ENCODE measurements at places on chromosomes 3 and 15. TPM values are rescaled to one million over a fixed set of nuclear protein-coding genes. Genes with fewer than 3 reads are reported as not detected.

Gene DUOX2
- total RNA-seq = not detected

GRCh38 chr3:16978234-16978920, 93.6 kb downstream of the PLCL2 start:
- DNase-seq = no peak

GRCh38 chr3:144104679-144105078, 133.1 kb downstream of the DIPK2A start:
- DNase-seq = no peak

- no peak for DNase-seq
Measured at GRCh38 chr3:72009851-72010443, 225.0 kb upstream of the PROK2 start.

DNA sequence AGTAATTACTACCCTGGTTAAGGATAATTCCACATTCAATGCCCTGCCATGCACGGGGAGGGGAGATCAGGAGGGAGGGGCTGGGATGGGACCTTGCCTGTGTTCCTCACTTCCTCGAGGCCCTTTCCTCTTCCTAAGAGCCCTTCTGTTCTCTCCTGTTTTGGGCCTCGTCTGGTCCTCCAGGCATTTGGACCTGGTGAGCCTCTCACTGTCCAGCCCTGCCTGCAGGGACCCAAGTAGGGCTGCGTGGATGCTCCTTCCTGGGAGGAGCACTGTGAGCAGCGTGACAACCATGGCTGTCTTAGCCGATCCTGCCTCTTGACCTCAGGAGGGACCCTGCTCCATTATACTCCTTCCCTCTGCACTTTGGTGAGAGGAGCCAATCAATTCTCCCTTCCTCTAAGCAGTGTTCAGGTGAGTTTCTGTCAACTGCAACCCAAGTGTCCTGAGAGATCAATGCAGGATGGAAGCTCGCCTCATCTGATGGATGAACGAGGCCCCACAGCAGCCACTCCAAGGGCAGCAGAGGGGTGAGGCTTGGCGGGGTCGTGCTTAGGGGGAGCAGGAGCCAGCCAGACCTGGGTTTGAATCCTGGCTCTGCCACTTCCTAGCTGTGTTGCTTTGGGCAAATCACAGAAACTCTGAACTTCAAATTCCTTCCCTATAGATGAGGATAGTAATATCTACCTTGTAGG, 92.5 kb downstream of the IQSEC1 start:
- no peak for DNase-seq

GRCh38 chr3:162738784-162739183, 1242.2 kb downstream of the OTOL1 start:
- DNase-seq = no peak

GRCh38 chr3:39405687-39406367, 693 bp upstream of the RPSA start:
- DNase-seq = no peak

- DNase-seq = no peak
Measured at GRCh38 chr15:31503758-31504461, 177.3 kb downstream of the KLF13 start.

- no peak for DNase-seq
Measured at GRCh38 chr15:86268558-86268957, 188.9 kb downstream of the AGBL1 start.

Gene PATL2
- total RNA-seq = not detected

Gene ANKUB1
- total RNA-seq = not detected

Gene LDHAL6B
- total RNA-seq = not detected

DNA sequence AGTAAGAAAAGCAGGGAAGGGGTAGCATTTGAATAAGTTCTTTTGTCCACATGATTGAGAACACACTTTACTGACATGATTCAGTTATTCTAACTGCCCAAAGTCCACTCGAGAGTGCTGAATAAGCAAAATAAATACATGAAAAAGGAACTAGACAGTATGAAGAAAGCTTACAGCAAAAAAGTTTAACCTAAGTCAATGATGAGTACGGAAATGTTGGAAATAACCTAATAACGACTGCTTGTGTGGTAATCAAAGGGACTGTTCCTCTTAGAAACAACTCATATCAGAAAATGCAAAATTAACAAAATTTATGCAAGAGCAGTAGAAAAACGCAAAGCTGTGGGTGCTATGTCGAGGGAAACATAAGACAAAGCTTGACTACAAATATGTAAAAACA, 36.6 kb downstream of the DMXL2 start:
- DNase-seq = no peak

Gene CHRFAM7A
- total RNA-seq = not detected

GRCh38 chr3:42655980-42656679, 2.6 kb downstream of the ZBTB47 start:
- no peak for DNase-seq

- no peak for DNase-seq
Measured at GRCh38 chr3:12705374-12705926, 41.5 kb upstream of the RAF1 start.

DNA sequence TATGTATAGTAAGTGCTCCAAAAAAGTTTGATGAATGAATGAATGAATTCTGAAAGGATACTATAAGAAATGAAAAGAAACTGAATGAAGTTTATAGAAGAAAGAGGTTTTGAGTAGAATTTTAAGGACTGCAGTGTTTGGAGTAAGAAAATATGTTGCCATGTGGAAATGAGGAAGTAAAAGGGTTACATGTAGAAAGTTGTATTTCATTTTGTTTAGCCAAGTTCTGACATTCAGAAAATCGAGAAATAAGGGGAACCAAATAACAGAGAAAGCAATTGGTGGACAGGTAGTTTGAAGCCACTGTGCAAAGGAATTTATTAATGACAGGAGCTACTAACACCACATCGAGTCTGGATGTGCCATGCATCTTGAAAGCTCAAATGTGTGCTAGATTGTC, 200.7 kb downstream of the SATB1 start:
- no peak for DNase-seq

DNA sequence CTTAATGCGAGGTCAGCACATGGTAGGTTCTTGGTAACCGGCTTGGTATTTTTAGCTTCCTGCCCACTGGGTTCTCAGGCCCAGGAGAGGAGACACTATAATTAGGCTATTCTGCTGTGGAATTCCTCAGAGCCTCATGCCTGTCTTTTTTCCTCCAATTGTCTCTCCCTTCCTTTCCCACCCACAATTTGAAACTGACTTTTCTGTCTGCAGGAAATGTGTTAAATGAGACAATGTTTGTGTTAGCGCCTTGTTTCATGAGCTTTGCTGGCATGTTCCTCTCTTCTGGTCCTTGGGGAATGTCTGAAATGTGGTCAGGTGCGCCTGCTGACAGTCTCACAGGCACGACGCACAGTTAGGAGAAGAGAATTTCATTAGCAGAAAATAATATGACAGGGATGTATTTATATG, 223.6 kb upstream of the CTNNB1 start:
- no peak for DNase-seq

Gene RGMA
- total RNA-seq = 0.40 TPM

DNA sequence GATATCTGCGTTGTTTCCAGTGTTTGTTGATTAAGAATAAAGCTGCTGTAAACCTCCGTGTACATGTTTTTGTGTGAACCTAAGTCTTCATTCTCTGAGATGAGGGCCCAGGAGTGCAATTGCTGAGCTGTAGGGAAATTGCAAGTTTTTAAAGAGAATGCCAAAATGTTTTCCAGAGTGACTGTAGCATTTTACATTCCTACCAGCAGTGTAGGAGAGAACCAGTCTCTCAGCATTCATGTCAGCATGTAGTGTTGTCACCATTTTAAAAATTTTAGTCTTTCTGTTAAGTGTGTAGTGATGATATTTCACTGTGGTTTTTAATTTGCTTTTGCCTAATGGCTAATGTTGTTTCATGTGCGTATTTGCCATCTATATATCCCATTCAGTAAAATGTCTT, 3.4 kb upstream of the MGLL start:
- no peak for DNase-seq

DNA sequence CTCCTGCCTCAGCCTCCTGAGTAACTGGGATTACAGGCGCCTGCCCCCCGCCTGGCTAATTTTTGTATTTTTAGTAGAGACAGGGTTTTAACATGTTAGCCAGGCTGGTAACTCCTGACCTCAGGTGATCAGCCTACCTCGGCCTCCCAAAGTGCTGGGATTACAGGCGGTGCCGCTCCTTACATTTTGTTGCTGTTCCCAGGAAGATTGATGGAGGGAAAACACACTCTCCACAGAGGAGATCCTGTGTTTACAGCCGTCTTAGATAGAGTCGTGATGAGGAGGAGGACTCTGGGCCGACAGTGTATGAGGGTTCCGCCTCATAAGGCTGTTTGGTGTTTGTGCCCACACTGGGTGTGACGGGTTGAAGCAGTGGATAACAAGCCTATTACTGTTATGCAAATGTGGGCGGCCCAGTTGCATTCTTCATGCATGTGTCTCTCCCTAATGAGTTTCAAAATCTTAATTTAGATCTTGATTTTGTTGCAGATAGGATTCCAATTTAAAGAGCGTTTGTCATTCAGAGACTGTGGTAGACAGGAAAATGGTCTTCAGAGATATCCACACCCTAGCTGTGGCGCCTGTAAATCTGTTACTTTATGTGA, 60.0 kb downstream of the APBA2 start:
- no peak for DNase-seq

DNA sequence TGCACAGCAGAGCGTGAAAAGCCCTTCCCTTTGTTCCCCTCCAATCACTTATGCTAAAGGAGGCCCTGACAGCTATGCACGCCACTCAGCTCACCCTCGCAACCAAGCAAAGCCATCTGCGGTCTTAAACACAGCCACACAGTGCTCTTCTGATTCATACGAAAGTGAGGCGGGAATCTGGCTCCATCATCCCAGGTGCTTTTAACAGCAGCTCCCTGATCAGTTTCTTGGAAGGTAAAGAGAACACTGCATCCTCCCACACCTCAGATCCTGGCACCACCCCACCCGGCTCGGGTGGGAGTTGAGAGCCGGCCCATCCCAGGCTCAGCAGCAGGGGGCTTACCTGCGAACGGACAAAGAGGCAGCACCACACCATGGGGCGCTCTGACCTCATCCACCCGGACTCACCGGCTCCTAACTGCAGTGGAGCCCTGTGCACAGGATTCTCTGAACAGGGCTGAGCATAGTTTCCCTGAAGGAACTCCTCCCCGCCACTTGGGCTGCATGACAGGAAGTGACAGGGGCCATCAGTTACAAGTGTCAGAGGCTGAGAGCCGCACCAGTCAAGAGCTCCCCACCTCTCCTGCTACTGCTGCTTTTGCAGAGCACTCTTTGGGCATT, 114.3 kb upstream of the ARHGEF3 start:
- DNase-seq = no peak

Gene BFSP2
- not detected for total RNA-seq

- DNase-seq = no peak
Measured at GRCh38 chr15:87881026-87881425, 375.5 kb downstream of the NTRK3 start.

- no peak for DNase-seq
Measured at GRCh38 chr3:58059349-58060321, 51.4 kb downstream of the FLNB start.

- no peak for DNase-seq
Measured at GRCh38 chr3:56769116-56769707, 32.5 kb downstream of the ARHGEF3 start.

Gene COL8A1
- total RNA-seq = 60.5 TPM

GRCh38 chr15:100107151-100107550, 234.6 kb downstream of the ADAMTS17 start:
- no peak for DNase-seq

All from epithelial cell of proximal tubule (primary cell).